ENCODE measurements at places on chromosomes 11 and 22.

DNA sequence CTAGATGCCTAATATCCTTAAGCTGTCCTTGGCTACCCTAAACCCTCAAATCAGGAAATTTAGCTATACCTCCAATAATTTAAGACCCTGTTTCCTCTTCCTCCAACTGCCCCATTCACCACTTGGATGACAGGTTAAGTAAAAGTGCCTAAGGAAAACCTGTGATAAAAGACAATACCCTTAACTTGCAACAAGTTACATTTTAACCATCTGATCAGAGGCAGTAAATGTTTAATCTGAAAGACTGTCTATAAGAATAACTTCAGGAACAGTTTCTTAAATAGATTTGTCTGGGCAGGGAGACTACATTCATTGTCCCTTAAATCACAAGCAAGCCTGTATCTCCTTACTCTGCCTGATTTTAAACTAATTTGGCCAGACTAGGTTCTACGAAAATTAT is 129.1 kb downstream of the APOL5 start:
- DNase-seq, result no peak

DNA sequence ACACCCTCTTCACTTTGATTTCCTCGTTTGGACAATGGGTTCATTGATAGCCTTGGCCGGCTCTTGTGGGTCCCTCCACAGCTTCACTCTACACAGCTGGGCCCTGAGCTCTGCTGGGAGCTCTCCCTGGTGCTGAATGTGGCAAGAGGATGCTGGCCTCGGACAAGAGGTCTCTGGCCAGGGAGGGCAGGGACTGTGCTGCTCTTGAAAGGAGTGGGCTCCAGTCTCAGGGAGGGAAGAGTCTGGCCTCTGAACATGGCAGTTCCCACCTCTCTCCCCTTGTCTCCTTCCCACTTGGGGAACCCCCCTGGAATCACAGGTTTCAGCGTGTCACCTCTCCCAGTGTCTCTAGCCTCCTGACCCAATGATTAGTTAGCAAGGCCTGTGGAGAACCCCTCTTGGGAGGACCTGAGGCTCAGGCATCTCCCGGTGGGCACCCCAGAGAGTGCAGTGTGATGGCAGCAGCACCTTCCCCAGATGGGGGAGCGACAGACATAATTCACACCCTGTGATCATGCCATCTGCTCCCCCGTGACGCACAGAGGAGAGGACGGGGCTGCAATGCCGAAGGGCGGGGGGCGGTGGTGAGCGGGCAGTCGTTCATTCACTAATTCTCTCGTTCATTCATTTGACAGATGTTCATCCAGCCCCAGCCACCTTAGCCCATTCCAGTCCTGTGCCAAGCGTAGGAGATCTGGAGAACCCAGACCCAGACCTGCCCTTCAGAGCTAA is 2.8 kb upstream of the CABP7 start:
- DNase-seq, result peak; percentile 9

GRCh38 chr11:113248702-113249490 is 65.5 kb upstream of the TTC12 start:
- DNase-seq, result no peak

- no peak for DNase-seq
Observed at GRCh38 chr22:27596133-27596870, 205.3 kb downstream of the MN1 start.

DNA sequence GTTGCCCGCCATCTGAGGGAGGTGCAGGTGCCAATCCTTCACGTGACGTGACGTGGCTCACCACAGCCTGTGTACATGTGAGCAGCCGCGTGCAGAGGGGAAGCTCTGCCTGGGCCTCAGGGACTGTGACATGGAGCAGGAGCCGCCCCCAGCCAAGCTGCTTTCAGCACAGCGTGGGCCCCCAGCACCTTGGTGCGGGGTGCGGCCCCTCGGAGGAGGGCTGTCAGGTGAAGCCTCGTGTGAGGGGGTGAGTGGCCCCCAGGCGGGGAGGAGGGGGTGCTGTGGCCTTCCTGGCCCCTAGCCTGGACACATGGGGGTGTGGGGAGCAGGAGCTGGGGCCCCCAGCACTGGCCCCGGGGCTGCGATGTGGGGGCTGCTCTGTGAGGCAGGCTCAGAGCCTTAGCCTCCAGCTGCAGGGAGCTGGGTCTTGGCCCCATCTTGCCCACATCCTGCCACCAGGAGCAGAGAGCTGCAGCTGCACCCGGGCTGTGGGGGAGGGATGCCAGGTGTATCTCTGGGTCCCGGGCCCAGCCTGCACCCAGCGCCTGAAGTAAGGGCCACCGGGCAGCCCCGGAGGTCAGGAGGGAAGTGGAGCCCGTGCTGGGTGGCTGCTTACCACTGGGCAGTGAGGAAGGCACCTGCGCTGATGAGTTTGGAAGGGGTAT is at the start of gene ADORA2A:
ADORA2A (plus strand) TSS at position 100 of the 665 bp plus-strand sequence. CDS start 5,806 bp downstream, outside the sequence.
- peak; percentile 84 for DNase-seq

DNA sequence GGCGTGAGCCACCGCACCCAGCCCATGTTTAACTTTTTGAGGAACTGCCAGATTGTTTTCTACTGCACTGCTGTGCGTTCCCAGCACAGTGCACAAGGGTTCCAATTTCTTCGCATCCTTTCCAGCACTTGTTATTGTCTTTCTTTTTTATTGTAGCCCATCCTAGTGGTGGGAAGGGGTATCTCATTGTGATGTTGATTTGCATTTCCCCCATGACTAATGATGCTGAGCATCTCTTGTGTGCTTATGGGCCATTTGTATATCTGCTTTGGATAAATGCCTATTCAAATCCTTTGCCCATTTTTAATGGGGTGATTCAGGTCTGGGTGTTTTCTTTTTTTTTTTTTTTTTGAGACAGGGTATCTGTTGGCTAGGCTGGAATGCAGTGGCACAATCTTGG is 36.6 kb upstream of the SYT7 start:
- no peak for DNase-seq

DNA sequence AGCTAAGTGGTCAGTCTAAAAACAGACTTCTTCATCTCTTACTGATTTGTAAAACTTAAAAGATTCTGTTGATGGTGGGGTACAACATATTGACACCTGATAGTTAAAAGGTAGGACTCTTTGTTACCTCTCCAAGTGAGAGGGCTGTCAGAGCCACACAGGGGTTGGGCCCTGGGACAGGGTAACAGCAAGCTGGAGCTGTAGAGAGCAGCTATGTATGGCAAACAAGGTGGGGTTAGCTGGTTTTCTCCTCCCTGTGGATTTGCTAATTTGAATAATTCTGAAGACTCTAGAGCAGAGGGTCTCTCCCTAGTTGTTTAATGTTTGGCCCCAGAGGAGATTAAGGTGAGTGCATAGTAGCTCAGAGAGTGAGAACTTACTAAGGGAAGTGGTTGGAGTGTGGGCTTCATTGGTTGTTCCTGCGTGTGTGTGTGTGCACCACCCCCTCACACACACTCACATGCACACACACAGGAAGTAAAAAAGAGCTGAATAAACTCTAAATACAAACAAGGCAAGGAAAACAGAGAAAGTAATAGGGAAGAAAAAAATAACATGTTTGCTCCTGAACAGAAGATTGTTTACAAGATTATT is 9.2 kb upstream of the GAS2 start:
- DNase-seq, result no peak

GRCh38 chr11:69894648-69895047 is 75.4 kb upstream of the FGF3 start:
- no peak for DNase-seq

DNA sequence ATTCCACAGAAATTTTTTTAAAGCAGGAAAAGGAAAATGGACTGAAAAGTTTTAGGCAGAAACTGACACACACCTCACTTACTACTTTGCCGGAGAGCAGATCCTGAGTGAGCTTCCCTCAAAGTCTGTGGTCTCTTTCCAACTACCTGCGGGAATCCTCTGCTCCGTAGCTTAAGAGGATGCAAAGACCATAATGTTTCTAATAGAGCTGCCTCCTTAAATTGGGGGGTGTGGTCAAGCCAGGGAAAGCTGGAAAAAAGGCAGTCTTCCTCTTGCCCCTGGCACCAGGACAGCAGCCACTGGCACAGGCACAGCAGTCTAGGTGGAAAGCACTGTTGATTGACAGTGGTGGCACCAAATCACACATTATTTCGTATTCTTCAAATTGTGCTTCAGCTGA is at the start of gene ETS1:
ETS1 (minus strand) TSS at position 144 of the 400 bp plus-strand sequence. CDS start 14,428 bp downstream, outside the sequence.
- no peak for DNase-seq

- no peak for DNase-seq
Observed at GRCh38 chr11:31690516-31690915, 120.6 kb downstream of the PAX6 start.

- no peak for DNase-seq
Observed at GRCh38 chr11:15342163-15342562, 227.4 kb downstream of the INSC start.

- no peak for DNase-seq
Observed at GRCh38 chr22:42389143-42389542, 43.1 kb downstream of the NFAM1 start.

DNA sequence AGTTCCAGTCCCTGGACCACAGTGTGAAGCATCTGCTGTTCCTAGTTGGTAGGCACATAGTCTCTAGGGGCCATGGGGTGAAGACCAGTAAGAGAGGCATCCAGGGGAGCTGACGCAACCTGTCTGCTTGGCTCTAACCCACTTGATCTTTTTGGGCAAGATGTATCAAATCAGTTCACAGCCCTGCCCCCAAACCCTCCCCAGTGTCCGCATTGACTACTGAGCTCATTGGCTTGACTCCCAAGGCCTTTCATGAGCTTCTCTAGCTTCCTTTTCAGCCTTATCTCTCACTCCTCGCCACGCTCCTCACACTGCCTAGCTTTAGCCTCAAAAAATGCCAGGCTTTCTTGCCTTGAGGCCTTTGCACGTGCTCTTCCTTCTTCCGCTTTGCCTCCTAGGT is 29.7 kb upstream of the ABCC8 start:
- no peak for DNase-seq

DNA sequence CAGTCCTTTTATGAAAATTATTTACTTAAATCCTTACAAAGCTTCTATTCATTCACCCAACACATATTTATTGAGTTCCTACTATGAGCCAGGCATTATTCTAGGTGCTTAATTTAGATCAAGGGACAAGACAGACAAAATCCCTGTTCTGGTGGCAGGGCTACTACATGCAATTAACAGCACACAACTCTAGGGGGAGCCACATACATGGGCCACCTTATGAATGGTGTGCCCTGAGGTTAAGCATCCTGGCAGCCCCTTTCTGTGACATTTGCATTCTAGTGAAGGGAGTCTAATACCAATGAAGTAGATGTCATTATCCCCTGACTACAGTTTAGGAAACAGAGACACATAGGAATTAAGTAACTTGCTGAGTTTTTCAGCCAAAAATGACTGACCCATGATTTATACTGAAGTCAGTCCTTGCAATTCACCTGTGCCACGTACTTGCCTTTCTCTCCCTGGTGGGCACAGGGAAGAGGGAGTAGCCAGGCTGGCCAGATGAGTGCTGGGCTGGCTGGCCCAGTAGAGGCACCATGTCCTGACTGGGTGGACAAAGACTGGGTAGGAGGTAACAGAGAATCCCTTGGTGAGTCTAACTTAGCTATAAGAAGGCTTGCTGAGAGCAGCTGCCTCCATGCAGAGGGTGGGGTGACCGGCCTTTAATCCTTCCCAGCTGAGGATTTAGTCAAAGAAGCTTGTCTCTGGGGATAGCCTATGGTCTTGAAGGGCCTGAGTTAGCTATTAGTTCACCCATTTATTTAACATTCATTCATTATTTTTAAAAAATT is 52.0 kb upstream of the ELF5 start:
- no peak for DNase-seq

- DNase-seq, result no peak
Observed at GRCh38 chr11:68381716-68382115, 69.3 kb downstream of the LRP5 start.

GRCh38 chr11:86067851-86068137 is 1.1 kb downstream of the PICALM start:
- no peak for DNase-seq

DNA sequence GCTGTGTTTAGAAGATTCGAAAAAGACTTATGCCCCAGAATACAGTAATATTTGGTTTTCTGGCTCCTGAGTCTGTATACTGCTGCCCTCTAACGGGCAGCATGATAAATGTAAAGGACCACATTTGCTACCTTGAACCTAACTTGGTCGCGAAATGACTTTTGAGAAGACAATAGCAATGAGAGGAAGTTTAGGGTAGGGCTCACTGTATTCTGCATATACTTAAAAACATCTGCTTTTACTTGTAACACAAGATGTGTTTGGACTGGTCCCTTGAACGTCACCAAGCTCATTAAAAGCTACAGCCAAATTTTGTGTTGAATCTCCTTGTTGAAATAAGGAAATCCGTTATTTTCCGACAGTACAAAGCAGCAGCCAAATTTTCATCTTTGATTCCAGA is 309.1 kb downstream of the SWAP70 start:
- DNase-seq, result no peak

DNA sequence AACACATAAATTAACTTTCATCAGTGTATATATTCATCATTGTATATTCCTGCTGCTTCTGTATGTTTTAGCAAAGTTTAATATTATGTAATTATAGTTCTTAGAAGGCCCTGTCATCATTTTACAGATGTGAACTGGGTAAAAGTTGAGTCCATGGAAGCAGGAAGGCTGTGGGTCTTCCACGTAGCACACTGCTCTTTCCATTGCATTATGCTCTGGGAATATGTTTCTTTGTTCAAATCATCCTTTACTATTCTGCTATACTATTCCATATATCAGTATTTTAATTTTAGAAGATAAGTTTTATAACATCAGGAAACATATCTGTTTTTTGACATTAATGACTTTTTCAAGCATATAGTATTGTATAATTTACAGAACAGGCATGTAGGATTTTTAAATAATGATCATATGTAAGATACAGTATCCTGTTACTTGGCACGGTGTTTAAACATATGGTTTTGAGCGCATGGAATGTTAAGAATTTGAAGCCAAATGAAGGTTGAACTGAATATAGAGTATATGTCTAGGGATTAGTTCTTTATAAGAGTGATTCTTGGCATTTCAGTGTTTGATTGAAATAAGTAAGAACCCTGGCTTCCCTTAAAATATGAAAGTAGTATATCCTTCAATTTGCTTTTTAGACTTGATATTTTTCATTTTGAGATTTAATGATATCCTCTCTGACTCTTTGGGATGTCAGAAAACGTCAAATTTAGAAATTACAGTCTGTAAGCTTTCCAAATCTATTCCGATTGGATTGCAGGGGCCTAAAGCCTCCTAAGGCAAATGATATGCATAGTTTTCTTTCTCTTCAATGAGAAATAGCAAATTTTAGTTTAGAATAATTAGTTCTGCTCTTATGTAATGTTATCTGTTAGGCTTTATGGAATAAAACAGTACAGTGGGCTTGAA is 8.6 kb downstream of the CCDC81 start:
- no peak for DNase-seq

- DNase-seq, result peak; percentile 40
Observed at GRCh38 chr22:50260801-50261614, 475 bp downstream of the MAPK12 start.

- DNase-seq, result peak; percentile 77
Observed at GRCh38 chr11:88543902-88544655, 206.5 kb upstream of the CTSC start.

DNA sequence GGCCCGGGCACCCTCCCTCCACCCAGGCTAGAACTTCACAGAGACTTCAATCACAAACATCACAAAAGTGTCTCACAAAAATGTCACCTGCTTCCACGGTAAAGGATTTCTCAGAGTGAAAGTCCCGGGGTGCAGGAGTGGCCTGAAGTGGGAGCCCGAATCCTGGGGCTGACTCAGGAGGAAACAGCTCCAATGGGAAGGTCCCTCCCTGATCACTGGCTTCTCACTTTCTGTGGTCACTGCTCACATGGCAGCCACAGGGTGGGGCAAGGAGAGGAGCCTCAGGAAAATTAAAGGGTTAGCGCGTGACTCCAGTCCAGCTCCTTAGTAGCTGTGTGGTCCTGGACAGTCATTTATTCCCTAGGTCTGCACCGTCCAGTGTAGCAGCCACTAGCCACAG is 564.5 kb upstream of the B3GAT1 start:
- DNase-seq, result no peak

GRCh38 chr11:124879493-124880289 is 14.5 kb downstream of the ROBO3 start:
- DNase-seq, result no peak
